ENCODE measurements at places on chromosomes 2 and 18. TPM values are rescaled to one million over a fixed set of nuclear protein-coding genes. Genes with fewer than 3 reads are reported as not detected.

Gene NDC80
- 27.6 TPM for total RNA-seq

Gene ACMSD
- not detected for total RNA-seq

Gene CNTNAP5
- total RNA-seq, result 0.35 TPM

Gene TMEM169
- total RNA-seq, result 0.15 TPM

Gene TTC39C
- total RNA-seq, result 9.5 TPM

Gene TEKT4
- not detected for total RNA-seq

Gene NCKAP5
- total RNA-seq, result 3.7 TPM

Gene ASB18
- not detected for total RNA-seq

Gene FAM124B
- 0.42 TPM for total RNA-seq

Gene NPPC
- total RNA-seq, result not detected

- DNase-seq, result no peak
Measured at GRCh38 chr2:66445076-66445924, 10.4 kb downstream of the MEIS1 start.

DNA sequence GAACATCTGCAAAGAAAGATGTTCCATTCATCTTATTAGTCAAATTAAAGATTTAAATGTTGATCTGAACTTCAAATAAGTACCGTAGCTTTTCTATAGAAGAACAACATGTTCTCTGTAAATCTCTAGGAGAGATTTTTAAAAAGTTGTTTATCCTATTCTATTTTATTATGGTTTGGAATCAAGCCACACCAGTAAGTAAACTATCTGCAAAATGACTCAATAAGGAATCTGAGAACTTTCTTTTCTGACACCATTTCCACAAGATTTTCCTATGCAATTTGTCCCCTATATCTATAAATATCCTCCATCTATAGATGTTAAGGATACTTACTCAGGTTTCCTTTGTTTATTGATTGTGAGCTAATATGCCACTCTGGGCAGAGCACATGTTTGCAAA, 736.6 kb downstream of the CBLN2 start:
- DNase-seq, result no peak

- DNase-seq, result peak; percentile 81
Measured at GRCh38 chr18:9971313-9971920, 57.6 kb downstream of the VAPA start.

- no peak for DNase-seq
Measured at GRCh38 chr2:47420214-47420613, 17.3 kb downstream of the MSH2 start.

GRCh38 chr2:149872041-149872440, 284.5 kb upstream of the MMADHC start:
- no peak for DNase-seq

DNA sequence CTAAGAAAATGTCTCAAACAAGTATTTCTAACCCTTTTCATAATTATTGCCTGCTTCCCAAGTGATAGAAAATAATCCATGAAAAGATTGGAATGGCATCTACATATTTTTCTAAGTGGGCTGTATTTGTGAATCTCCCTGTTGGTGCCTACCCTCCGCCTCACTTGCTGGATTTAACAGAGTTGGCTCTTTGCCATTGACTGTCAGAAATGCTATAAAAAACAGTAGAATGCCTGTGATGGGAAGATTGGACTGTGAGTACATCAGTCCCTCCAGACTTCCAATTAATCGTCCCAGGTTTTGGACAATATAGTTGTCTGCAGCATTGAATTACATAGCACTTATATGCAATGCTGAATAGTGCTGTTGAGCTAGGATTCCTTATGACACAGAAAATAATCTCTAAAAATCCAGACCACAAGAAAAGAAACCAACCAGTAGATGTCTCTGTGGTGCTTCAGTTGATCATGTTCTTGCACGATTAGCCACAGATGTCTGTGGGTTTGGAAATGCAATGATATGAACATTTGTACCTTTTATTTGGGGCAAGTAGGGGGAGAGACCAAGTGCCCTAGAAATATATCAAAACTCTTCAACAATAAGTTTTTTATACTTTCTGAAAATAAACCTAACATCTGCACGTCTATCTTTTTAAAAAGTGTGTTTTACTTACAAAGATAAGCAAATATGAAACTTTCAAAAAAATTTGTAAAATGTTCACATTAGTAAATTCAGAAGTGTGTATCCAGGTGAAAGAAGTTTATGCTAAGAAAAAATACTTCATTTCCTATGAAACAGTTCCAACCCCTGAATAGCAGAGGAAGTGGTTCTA, 88.5 kb downstream of the DYNAP start:
- peak; percentile 25 for DNase-seq

GRCh38 chr18:59047321-59048047, 92.2 kb upstream of the SEC11C start:
- no peak for DNase-seq

- no peak for DNase-seq
Measured at GRCh38 chr18:35443434-35443833, 54.3 kb downstream of the INO80C start.

GRCh38 chr2:185279999-185280398, 458.6 kb upstream of the FSIP2 start:
- no peak for DNase-seq

GRCh38 chr2:138475277-138475776, 26.2 kb upstream of the SPOPL start:
- DNase-seq, result no peak

DNA sequence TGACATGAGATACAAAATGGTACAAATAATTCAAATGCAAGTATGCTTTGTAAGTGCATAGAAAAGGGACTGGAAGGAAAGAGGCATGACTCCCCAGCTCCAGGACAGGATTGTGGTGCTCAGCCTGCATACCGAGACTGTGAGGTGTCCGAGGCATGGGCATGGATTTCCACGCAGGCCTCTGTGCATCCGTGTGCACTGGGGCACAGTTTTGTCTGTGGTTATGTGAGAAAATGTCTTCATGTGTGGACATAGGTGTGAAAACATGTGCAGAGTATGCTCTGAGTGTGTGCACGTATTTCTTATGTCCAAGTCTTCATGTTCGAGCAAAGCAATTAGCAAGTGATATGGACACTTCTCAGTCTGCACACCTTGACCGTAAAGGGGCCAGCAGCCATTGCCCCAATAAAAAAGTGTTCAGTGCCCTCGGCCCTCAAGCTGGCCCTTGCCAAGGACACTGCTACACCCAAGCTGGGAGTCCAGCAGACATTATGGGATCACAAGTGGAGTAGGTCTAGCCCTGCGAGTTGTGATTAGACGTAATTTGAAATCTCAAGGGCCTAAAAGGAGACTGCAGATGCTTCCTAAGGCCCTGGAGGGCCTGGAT, 120.7 kb downstream of the CYP26B1 start:
- peak; percentile 7 for DNase-seq

DNA sequence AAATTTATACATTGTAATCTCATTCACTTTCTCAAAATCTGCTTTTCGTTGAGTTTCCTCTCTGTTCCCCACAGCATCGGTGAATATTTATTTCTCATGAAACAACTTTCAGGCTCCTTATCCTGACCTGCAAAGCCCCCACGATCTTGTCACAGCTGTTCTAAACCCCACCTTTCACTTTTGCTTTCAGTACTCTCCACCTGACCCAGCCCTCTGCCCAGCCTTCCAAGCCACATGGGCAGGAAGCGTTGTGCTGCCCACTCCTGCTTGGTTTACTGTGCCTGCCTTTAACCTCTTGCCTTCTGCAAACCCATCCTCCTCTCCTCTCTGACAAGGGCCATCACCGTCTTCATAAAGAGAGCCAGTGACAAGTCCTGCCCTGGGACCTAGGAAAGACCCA, 262.5 kb downstream of the GALR1 start:
- DNase-seq, result no peak

- DNase-seq, result no peak
Measured at GRCh38 chr2:239589270-239589825, 188.5 kb upstream of the HDAC4 start.

- no peak for DNase-seq
Measured at GRCh38 chr2:143524559-143525401, 395.6 kb downstream of the ARHGAP15 start.

DNA sequence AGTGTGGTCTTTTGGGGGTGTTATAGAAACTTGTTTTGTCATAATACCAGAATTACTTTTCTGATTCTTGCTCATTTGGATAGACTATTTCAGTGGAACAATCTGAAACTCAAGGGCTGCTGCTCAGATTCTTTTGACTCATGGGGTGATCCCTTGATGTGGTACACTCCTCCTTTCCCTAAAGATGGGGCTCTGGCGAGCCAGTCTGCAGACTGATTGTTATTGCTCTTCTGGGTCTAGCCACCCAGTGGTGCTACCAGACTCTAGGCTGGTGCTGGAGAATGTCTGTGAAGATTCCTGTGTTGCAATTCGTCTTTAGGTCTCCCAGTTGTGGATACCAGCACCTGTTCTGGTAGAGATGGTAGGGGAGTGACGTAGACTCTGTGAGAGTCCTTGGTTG, 4.2 kb upstream of the MARS2 start:
- DNase-seq, result no peak

DNA sequence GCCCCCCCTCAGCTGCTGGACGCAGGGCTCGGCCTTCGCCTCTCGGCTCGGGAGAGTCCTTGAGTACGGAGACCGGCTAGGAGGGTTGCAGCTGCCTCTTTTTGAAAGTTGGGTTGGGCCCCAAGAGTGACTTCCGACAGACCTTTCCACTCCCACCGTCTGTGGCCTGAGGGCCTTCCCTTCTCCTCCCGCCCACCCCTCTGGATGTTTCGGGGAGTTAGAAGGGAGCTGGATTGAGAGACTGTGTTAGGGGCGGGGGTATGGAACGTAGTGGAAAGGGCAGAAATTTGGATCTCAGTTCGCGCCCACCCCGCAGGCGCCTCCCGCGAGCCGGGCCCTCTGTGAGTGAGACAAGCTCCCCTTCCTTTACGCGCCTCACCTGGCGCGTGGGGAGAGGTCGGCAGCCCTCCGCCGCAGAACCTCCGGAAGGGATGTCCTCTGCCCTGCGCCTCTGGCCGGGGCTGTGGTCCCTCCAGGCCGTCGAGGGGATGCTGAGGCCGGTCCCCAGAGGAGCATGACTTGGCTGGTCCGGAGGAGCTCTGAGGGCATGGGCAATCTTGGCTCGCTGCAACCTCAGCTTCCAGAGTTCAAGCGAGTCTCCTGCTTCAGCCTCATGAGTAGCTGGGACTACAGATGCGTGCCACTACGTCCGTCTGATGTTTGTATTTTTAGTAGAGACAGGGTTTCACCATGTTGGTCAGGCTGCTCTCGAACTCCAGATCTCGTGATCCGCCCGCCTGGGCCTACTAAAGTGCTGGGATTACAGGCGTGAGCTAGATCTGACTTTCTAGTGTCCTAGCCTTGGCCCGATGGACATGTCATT, 15.9 kb downstream of the C2orf74 start:
- peak; percentile 41 for DNase-seq

DNA sequence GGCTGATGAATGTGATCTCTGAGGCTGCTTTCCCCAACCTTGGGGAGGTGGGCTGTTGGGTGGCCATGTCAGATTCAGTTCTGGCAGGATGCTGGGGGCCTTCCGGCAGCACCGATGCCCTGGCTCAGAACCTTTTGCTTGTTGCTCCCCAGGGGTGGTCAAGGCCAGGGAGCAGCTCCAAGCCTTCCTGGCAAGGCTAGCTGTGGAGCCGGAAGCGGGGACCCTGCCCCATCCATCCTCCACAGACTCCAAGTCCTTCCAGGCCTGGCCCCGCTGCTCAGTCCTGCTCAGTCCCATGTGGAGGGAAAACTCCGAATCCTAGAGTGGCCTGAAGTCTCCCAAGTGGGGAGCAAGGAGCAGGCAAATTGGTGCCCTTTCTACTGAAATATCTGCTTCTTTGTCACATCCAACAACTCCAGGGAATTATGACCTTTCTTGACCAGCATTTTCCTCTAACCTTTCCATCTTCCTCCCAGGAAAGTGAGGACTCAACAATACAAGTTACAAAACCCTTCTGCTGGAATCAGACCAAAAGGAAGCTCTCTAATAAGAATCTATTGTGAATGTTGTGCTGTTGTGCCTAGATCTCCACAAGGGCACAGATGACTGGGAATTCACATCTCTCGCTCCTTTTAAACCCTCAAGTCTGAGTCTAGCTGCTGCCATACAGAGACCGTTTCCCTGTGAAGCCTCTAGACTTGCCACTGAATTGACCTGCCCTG, 134.0 kb downstream of the MCFD2 start:
- no peak for DNase-seq

DNA sequence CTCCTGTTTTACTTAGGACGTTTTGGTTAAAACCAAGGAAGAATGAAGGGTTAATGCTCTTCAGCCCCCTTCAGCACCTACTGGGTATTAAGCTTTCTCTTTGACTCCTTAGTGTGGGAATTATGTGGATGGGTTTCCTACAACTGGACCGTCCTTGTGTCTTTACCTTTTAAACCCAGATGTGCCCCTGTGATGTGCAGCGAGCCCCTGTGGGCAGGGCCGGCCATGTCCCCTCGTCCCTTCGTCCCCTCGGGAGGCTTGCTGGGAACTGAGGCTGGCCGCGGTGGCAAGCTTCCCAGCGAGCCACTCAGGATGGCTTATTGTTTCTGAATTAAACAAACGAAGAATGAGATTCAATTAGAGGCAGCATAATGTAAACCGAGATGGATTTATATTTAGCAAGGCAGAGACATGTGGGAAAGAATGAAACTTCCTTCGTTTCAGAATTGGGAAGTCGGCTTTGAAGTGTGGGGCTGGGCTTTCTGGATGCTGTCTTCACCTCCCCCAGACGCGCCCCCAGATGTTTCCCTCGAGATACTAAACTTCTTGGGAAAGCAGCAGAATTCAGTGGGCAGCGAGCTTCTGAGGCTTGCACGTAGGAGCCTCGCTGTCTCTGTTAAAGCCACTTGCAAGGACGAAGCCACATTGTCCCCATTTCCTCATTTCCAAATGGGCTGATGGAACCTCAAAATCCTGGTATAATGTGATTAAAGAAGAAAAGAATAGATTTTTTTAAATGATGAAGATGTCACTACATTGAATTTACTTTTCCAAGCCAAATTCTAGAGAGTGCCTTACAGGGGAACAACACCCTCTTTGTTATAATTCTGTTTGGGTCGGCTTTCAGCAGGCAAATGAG, 146.0 kb downstream of the VAPA start:
- no peak for DNase-seq

GRCh38 chr2:164903951-164904350, 51.4 kb downstream of the SLC38A11 start:
- DNase-seq, result no peak

- DNase-seq, result peak; percentile 49
Measured at GRCh38 chr2:222903234-222904220, 42.7 kb downstream of the ACSL3 start.

DNA sequence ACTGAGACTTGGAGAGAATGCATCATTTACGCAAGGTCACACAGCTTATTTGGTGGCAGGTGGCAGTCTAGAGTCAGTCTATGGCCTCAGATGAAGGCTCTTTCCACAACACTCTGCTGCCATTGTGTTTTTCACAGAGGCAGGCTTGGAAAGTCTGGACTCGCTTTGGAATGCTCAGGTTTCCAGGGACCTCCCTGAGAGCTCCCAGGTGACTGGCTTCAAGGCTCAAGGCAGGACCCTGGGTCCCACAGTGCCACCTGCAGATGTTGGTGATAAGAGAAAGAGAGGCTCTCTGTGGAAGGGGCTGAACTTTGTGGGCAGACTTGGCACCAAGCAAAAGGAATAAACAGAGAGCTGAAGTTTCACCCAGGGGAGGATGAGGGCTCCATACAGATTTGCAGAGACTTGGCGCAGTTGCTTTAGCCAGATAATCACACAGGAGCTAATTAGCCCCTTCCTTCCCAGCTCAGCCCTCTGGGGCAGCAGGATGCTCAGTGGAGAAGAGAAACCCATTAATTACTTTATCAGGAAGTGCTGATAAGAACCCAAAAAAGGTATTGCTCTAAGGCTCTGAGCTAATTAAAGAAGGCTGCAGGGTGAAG, 103.5 kb downstream of the LBH start:
- DNase-seq, result no peak
